ENCODE measurements at places on chromosomes 7 and 10.

- no peak for DNase-seq
Measured at GRCh38 chr7:150406312-150406566, 27.1 kb downstream of the ZNF775 start.

DNA sequence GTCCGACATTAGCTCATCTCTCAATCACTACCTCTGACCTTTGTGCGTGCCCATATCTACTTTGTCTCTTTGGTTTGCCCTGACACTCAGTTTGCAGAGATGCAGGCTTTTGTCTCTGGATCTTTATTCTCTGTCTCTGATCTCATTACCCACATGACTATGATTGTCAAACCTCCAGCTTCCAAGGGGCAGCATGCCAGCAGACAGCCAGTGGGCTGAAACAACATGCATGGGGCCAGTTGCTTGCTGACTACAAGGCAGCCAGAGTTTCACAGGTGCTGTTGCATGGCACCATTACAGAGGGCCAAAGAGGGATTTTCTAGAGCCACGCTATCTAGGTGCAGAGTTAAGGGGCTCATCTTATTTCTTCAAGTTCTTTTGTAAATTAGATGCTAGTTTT, 146.2 kb downstream of the SPAG6 start:
- no peak for DNase-seq

- DNase-seq = no peak
Measured at GRCh38 chr7:139773371-139773770, 4.4 kb downstream of the HIPK2 start.

- no peak for DNase-seq
Measured at GRCh38 chr10:104374591-104374990, 21.0 kb downstream of the CFAP58 start.

DNA sequence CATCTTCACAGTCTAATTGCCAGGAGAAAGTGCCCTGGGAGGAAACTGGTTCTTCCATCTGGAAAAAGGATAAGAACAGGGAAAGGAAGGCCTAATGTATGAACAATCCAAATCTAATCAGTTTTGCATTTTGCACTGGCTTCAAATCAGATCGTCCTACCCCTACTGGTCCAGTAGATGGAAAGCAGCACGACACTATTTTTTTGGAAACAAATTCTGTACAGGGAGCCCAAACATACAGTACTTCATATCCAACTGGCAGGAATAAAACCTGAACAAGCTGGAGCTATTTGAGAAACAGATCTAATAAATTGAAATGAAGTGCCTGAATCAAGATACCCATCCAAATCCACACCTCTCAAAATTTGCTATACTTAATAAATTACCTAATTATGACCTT, 36.5 kb downstream of the ETV1 start:
- no peak for DNase-seq

DNA sequence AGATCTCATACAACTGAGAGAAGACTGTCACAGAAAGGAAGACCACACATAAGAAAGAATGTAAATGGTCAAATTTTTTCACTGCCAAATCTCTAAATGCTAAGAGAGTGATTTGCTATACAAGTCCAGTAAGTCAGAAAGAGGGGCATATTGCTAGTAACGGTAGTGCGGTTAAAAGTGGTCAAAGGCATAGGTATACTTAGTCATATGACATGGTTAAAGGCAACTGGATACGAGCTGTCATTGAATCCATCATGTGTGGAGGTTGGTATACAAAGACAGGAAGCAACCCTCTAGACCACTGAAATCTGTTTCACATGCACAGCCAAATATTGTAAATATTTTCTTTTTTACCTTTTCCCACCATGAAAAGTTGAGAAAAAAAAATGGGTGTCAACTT, 4.8 kb downstream of the INHBA start:
- DNase-seq = no peak

GRCh38 chr7:154777489-154777888, 225.4 kb downstream of the PAXIP1 start:
- DNase-seq = no peak

GRCh38 chr7:149727899-149728476, 45.4 kb downstream of the ZNF467 start:
- no peak for DNase-seq

DNA sequence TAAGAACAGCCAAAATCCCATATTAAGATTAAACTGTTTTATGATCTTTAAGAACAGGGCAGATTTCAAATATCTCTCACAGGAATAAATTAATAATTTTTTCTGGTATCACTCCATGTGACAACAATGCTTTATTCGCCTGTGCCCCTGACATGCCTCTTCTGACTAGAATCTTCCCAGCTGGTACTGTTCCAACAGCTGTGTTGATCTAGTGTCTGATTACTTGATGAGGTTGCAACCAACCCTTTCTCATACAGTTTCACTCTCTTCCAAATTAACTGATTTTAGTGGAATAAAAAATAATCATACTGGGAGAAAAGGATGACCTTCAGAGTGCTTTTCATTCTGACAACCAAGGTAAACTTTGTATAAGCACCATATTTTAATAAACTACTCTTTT, 151.9 kb downstream of the CHRM2 start:
- no peak for DNase-seq

DNA sequence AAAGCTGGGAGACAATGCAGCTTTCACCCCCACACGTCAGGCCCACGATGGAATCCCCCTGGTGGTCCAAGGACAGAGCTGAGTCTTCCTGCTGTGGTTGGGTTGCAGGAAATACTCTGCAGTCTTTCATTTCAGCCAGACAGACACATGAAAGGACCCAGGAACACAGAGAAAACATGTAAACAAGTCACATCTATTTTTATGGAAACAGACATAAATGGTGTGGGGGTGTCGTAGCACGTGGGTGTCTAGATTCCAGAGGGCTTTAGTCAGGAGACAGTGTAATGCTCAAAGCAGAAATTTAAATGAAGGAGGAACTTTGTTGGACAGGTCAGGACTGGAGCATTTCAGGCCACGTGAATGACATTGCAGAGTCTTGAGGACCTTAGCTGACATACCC, 444.6 kb downstream of the SUGCT start:
- no peak for DNase-seq

GRCh38 chr7:89001306-89001705, 205.8 kb upstream of the TEX47 start:
- DNase-seq = no peak

DNA sequence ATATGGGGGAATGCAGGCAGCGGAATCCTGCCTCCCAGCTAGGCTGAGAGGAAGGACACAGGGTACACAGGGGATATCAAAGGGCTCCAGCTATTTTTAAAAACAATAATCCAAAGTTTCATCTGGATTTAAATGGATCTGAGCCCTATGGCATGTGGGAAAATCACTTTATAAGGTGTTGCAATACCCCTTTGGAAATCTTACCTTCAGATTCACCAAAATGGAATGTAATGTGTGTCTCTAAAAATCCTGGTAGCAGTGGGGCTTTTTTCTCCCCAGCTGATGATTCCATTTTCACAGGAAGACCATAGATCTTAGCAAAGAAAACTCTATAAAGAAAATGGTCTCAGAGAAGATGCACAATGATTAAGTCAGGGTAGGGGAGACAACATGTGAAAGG, 722.2 kb downstream of the PARD3 start:
- no peak for DNase-seq

- no peak for DNase-seq
Measured at GRCh38 chr10:127534074-127534473, 15.0 kb upstream of the NPS start.

DNA sequence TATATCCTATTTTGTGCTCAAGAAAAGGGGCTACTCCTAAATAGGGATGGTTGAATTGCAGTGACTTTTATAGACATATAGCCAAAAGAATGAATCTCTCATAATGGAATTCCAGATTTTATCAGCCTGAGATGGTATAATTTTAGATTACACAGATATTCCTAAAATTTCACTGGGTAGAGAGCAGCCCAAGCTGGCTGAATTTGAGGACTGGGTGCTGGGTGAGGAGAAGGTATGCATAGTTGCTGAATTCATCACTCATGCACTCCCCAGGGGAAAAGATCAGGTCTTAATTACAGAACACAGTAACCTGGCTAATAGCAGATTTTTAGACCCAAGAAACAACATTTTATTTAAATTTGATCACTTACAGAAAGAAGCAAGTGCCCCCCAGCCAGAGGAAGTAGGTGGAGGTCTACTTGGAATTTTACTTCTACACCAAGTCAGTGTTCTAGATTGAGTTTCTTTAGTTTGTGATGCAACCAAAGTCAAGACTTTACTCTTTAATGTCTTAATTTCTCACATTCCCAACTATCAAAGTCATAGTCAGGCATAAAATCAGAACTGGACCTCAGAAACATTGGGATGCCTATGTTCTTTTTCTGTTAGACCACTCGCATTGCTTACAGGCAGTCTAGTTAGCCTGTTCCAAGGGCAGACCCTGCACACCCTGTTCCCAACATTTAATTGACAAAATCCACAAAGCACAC, 337.4 kb upstream of the PODXL start:
- no peak for DNase-seq

- no peak for DNase-seq
Measured at GRCh38 chr10:86824151-86824550, 67.7 kb downstream of the BMPR1A start.

GRCh38 chr10:131490991-131491594, 179.6 kb upstream of the TCERG1L start:
- DNase-seq = no peak

DNA sequence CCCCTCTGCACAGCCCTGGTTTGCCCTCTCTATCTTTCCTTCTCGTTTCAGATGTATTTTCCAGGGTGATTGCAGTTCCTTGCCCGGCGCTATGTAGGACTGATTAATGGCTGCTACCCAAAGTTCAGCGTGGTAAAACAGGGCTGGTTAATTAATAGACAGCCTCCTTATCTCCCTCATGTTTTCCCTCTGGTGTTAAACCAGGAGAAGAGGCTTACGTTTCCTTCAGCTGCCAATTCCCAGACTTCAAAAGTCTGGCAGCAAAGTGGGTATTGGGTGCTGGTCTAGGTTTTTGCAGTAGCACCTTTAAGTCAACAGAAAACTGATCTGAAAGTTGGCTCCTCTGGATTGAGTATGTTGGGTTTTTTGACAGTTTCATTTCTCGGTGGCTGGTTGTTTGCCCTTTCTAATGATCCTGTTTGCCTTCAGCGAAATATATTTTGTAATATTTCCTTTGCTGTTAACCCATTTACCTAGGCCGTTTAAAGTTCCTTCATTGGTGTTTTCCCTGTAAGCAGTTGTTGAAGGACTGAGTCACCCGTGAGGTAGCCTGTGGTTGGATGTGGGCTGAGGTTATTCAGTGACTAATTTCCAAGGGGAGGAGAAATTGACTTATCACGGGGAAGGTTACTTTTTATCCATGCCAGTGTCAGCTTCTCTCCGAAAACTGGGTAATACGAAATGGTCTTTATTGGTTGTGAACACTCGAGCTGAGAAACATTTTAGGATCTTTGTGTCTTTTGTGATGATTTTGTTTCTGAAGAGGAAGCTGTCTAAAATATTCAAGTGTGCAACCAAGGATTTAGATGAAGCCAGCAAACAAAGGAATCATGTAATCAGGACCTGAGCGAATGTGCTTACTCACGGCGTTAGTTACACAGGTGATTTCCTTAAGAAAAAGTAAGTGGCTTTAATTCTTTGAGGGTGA, 257.2 kb downstream of the KIAA1217 start:
- DNase-seq = no peak

DNA sequence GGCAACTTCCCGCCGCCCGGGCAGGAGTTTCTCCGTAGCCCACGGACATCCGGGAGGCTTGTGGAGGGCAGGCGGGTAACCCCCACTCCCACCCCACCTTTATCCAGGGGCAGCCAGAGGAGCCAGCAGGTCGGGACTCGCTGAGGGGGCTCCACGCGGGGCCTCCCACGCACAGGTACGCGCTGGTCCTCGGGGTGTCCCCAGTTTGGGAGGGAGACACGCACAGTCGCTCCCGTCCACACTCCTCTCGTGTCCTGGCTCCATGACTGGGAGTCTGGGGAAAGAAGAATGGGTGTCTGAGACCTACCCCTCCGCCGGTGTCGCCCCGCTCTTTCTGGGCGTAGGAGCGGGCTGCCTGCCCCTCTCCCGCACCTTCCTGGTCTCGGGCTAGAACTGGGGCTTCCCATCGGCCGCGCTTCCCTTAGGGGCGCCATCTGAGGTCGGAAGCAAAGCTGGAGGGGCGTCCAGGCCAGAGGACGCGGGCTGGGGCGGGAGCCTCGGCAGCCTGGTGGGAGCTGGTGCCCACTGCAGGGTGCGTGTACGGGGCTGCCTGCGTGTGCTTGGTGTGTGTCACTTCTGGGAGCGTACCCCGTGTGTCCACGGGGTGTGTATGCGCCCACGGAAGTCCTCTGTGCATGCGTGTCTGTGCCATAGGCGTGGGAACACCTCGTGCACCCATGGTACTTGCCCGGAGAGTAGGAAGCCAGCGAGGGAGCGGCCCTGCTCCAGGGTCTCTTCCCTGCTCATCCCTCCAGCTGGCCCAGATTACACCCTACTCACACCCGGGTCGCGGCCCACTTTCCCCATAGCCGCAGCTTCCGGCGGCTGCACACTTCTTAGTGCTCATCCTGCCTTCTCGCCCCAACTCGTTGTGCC, 73.0 kb upstream of the LEP start:
- no peak for DNase-seq

DNA sequence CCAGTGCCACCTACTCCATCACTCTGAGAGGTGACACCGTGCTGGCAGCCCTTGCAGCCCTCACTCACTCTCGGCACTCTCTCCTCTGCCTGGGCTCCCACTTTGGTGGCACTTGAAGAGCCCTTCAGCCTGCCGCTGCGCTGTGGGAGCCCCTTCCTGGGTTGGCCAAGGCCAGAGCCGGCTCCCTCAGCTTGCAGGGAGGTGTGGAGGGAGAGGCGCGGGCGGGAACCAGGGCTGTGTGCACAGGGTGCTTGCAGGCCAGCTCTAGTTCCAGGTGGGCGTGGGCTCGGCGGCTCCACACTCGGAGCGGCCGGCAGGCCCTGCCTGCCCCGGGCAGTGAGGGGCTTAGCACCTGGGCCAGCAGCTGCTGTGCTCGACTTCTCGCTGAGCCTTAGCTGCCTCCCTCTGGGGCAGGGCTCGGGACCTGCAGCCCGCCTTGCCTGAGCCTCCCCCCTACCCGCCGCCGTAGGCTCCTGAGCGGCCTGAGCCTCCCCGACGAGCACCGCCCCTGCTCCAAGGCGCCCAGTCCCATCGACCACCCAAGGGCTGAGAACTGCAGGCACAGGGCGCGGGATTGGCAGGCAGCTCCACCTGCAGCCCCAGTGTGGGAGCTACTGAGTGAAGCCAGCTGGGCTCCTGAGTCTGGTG, 48.7 kb upstream of the SLC35G1 start:
- no peak for DNase-seq

DNA sequence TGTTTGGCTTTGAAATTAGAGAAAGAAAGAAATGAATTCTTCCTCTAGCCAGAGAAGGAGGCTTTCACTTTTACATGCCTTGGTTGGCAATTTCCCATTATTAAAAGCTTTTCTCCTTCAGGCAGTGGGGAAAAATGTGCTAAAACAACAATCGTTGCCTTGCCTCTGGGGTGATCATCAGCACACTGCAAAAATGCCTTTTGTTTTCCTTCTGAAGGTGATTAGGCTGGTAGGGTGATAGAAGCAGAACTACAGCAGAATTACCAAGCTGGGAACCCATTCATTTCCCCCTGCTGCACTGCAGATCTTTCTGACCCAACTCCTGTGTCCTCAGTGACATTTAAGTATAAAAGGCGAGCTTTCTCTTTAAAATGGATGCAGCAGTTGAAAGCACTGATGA, 22.2 kb downstream of the ANK3 start:
- DNase-seq = no peak

GRCh38 chr10:93259126-93259525, 185.4 kb downstream of the CYP26A1 start:
- DNase-seq = no peak

- DNase-seq = no peak
Measured at GRCh38 chr7:47452715-47453092, 129.2 kb downstream of the TNS3 start.

- no peak for DNase-seq
Measured at GRCh38 chr10:6990891-6991290, 410.8 kb upstream of the PRKCQ start.

- no peak for DNase-seq
Measured at GRCh38 chr7:47932016-47932415, 16.2 kb downstream of the PKD1L1 start.
